ENCODE measurements at places on chromosomes 11 and 22.

GRCh38 chr11:35943713-35944502 is at the start of gene LDLRAD3:
Gene LDLRAD3, plus strand, starts transcription at chr11:35944062. Its CDS starts 37 bp downstream, at chr11:35944099.
- DNase-seq = peak; percentile 29

- no peak for DNase-seq
Observed at GRCh38 chr11:82234256-82234655, 499.4 kb downstream of the FAM181B start.

- no peak for DNase-seq
Observed at GRCh38 chr11:126694065-126694625, 306.4 kb downstream of the KIRREL3 start.

DNA sequence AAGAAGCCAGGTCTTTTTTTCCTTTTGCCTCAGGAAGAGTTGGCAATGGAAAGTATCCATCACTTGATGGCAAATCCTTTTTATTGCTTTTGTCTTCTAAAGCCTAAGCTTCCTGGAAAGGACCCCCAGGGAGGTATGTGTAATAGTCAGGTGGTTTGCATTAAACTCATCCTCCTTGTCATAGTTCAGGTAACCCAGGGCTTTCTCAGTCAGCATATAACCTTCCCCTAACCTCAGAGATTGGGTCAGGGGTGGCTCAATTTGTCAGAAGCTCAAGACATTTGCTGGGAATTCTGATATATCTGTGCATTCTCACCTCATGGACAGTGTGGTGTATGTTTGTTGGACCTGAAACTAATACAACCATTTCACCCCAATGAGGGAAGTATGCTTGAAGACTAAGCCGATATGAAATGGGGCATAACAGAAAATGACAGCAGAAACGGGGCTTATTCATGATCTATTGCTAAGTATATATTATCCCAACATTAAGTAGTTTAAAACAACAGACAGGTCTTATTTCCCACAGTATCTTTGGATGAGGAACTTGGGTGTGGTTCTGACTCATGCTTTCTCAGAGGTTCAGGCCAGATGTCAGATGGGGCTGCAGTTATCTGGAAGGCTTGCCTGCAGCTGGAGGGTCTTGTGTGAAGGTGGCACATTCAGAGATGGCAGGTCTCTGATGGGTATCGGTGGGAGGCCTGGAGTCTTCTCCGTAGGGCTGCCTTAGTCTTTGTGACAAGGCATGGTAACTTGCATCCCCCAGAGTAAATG is 135.8 kb upstream of the SPON1 start:
- no peak for DNase-seq

GRCh38 chr11:111604392-111605009 is 2.3 kb downstream of the SIK2 start:
- DNase-seq = no peak

DNA sequence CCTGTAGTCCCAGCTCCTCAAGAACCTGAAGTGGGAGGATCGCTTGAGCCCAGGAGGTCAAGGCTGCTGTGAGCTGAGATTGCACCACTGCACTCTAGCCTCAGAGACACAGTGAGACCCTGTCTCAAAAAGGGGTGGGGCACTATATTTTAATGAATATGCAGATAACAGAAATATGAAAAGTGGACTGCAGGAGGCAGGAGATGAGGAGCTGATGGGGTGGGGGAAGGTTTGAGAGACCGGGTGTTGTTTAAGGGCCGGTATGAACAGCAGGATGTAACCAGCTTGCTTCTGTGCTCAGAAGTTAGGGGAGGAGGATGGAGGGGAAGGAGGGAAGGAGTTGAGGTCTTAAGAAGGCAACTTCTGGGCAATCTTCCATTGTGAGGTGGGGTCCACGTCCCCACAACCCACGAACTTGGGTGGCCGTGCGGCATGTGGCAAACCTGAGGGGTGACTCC is 1.3 kb upstream of the B4GALNT4 start:
- DNase-seq = no peak

DNA sequence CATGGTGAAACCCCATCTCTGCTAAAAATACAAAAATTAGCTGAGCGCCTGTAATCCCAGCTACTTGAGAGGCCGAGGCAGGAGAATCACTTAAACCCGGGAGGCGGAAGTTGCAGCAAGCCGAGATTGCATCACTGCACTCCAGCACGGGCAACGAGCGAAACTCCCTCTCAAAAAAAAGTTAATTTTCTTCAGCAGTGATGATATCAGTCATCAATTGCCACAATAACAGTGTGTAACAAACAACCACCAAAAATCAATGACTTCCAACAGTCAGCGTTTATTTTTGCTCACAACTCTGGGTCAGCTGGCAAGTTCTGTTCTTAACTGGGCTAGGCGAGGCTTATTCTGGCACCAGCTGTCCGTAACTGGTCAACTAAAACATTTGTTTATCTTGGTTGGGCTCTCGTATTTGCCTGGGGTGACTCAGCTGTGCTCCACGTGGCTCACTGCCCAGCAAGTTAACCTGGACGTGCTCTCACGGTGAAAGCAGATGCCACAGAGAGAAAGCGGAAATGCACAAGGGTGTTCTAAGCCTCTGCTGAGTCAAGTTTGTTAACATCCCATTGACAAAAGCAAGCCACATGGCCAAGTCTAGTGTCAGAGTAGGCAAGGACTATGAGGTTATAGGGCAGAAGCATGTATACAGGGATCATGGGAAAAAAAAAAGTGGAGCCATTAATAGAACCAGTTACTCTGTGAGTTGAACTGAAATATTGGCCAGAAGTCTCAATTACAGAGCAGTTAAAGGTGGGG is 52.1 kb downstream of the LHFPL7 start:
- no peak for DNase-seq

DNA sequence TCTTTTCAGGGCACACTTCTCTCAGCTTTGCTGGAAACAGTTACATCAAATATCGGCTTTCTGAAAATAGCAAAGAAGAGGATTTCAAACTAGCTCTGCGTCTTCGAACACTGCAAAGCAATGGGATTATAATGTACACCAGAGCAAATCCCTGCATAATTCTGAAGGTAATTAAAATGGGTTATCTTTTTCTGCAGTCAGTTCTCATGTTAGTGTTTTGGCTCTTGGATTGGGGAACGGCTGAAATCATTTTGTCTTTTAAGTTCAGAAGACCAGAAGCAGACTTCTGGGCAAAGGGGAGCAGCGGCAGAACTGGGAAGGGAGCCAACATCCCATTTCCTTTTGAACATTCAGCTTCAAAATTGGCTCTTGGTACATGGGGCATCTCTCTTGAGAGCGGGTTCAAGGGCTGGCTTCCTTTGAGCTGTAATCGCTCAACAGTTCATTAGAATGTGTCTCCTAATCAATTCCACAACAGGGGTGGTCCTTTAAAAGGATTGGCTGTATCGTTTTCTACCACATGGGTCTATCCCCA is 110.2 kb upstream of the MTNR1B start:
- no peak for DNase-seq

DNA sequence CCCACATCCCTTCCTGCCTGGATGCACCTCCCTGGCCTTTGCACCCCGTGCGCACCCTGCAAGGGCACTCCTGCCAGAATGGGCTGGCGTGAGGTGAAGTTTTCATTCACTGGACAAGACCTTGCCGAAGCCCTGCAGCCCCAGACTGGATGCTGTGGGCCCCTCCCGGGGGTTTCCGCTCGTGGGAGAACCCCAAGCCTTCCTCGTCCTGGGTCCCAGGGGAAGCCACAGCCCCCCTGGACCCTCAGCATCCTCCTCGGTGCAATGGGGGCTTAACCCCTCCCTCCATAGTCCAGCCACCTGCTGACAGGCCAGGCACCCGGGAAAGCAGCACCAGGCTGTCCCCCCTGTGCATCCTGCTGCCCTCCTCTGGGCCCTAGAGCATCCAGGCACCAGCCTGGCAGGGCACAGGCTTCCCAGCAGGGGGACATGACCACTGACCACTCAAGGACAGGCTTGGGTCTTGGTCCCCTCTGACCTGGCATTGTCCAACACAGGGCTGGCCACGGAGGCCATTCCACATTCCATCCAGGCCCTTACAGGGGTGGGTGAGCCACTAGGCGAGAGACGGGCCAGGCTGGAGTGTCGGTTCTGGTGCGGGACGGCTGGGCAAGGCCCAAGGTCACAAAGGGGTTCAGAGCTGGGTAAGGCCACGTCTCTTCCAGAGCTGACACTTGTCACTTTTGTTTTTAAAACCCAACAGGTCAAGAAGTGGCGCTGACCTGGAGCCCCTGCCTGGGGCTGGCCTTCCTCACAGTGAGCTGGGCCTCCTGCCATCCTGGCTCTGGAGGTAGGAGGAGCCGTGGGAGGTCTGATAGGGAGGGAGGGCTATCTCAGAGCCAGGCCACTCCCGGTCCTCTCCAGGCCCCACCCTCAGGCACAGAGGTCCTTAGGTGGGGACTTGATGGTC is 41.5 kb upstream of the PPARA start:
- no peak for DNase-seq

- no peak for DNase-seq
Observed at GRCh38 chr11:102553835-102554282, 23.3 kb upstream of the MMP7 start.

GRCh38 chr11:776263-776560 is 1.1 kb downstream of the GATD1 start:
- DNase-seq = no peak

- DNase-seq = no peak
Observed at GRCh38 chr11:62435846-62436660, 17.2 kb downstream of the SCGB1A1 start.

DNA sequence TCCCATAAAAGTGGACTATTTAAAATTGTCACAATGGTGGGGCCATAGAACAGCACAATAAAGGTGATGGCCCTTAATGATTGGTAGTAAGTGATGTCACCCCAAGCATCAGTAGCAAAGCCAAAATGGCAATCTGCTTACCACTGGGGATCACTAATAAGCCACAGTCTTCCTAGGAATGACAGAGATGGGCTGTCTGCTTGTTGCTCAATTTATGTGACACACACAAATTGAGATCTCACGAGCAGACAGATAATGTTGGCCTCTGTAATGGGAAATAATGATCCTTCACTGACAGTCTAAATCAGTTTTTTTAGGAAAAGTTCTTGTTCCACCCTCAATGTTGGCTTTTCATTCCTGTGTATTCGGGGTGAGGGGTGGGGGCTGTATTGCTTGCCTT is 515.1 kb downstream of the BRD1 start:
- DNase-seq = no peak

DNA sequence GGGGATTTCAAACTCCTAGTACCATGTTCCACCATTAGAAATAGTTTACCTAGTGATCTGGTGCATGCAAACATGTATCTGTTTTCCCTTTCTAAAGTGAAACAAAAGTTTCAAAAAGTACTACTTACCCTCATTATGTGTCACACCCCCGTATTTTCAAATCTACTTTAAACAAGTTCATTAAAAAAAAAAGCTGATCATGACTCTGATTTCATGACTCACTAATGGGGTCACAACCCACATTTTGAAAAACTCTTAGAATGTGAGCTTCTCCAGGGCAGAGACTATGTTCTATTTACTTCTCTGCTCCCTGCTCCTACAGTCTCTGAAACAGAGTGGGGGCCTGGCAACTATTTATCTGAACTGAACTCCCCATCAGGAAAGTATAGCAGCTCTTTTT is 18.2 kb downstream of the CHRM1 start:
- DNase-seq = no peak

- DNase-seq = no peak
Observed at GRCh38 chr22:39155421-39155820, 2.9 kb upstream of the CBX7 start.

GRCh38 chr11:64134963-64135362 is 30.9 kb downstream of the MACROD1 start:
- no peak for DNase-seq

- no peak for DNase-seq
Observed at GRCh38 chr11:1209371-1210057, 13.4 kb upstream of the MUC5B start.

GRCh38 chr22:41000941-41001721 is 50.0 kb downstream of the RBX1 start:
- DNase-seq = no peak

- no peak for DNase-seq
Observed at GRCh38 chr11:792873-793272, 3.0 kb upstream of the CEND1 start.

- no peak for DNase-seq
Observed at GRCh38 chr11:104338186-104338585, 174.2 kb upstream of the PDGFD start.

- DNase-seq = no peak
Observed at GRCh38 chr11:44934735-44935250, 15.9 kb downstream of the TP53I11 start.

GRCh38 chr11:44320289-44320973 is 10.5 kb upstream of the ALX4 start:
- DNase-seq = no peak

- DNase-seq = no peak
Observed at GRCh38 chr11:126387857-126388256, 32.4 kb downstream of the ST3GAL4 start.

GRCh38 chr11:104997288-104997687 is 25.7 kb downstream of the CASP5 start:
- DNase-seq = no peak

DNA sequence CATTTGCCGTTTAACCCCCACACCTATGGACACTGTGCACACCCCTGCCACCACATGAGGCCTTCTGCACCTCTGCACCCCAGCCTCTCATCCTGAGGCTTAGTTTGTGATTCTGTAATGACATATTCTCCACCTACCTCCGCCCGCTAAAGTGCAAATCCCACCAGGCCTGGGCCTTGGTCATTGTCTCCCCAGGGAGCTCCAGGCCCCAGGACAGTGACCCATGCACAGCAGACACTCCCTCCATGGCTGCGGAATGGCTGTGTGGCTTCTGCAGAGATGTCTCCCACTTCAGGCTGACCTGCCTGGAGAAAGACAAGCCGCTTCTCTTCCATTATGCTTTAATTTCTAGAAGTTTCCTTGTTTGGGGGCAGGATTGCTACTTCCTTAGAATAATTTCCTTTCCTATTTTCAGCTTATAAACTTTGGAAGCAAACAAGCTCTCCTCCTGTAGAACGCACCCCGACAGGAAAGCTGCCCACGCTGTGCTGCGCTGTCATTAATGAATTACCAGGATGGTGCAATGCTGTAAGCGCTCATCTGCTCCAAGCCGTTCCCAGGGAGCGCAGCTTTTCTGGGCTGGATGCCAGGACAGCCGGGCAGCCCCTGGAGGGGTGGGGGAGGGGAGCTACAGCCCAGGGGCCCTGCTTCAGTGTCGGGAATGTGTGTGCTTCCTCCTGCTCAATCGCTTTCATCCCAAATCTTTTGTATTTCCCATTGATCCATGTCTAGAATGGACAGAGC is 618.0 kb downstream of the BRD1 start:
- DNase-seq = no peak

DNA sequence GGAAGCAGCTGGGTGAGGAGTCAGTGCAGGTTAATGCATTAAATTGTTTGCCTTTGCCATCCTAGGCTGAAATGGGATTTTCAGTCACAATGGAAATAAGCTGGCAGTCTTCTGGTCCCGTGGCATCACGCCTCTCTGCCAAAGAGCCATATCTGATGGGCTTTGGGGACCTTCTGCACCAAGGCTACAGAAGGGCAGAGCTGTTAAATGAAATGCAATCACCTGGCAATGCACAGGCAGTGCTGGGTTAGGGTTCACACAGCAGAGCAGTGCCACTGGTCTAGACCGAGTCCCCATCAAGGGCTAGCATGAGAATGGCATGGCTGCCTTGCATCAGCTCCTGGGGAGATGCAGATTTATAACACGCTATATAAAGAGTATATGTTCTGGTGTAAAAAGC is 749.2 kb downstream of the NTM start:
- no peak for DNase-seq

Measured in NCI-H1048 (cell line).